ENCODE measurements at places on chromosomes 16 and 17.

GRCh38 chr17:78689029-78689428 is 93.0 kb downstream of the CYTH1 start:
- DNase-seq = no peak

DNA sequence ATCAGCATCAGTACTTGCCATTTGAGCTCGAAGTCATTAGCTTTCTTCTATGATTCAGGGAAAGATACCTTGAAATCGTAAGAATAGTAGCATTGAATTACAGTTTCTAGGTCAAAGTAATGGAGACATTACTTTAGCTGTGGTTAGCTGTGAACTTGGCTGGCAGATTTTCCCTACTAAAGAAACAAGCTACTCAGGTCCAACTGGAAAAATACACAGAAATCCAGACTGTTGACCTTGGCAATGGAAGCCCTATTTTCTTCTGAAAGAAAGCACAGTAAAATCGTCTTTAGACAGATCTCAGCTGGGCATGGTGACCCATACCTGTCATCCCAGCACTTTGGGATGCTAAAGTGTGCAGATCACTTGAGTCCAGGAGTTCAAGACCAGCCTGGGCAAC is 13.4 kb upstream of the DNAJA2 start:
- DNase-seq = no peak

DNA sequence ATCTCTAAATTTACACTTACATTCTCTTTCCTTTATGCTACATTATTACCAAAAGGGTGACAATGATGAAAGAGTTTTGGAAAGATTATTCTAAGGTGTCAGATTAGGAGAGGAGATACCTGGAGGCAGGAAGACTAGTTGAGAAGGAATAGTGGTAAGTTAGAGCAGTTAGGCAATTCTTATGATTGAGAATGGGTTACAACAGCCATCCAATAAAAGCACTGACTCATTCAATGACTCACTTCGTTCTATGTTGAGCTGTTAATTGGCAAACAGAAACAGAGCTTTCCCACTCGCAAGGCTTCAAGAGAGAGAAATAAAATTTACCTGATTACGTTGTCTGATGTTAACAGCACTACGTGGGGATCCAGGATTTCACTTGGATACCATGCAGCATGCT is 5.8 kb downstream of the NUP88 start:
- no peak for DNase-seq

- no peak for DNase-seq
Measured at GRCh38 chr17:2150806-2151205, 95.9 kb downstream of the HIC1 start.

- DNase-seq = peak; percentile 75
Measured at GRCh38 chr17:45316434-45317110, at the start of gene MAP3K14. Gene MAP3K14, minus strand, starts transcription at chr17:45317020. Its CDS starts 26,275 bp downstream, at chr17:45290745.

GRCh38 chr16:56932721-56933619 is 1.0 kb downstream of the HERPUD1 start:
- DNase-seq = peak; percentile 85

GRCh38 chr17:76076146-76076764 is 1.7 kb downstream of the GALR2 start:
- no peak for DNase-seq

- DNase-seq = no peak
Measured at GRCh38 chr17:1298606-1299005, 19.1 kb downstream of the TRARG1 start.

GRCh38 chr17:38921756-38922411 is 3.5 kb upstream of the LASP1NB start:
- no peak for DNase-seq

DNA sequence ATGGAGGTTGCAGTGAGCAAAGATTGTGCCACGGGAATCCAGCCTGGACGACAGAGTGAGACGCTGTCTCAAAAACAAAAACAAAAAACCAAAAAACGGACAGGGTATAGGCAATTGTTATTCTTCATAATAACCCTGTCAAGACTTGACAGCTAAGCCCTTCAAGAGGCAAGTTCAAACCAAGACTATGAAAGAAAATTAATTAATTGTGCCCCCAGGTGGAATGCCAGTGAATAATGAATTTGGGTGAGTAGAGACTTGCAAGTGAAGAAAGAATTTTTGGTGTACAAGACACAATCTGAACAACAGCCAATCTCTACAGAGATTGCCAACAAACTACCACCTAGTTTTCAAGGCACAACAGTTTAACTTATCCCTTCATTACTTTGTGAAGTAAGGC is 6.3 kb downstream of the RFWD3 start:
- DNase-seq = no peak

DNA sequence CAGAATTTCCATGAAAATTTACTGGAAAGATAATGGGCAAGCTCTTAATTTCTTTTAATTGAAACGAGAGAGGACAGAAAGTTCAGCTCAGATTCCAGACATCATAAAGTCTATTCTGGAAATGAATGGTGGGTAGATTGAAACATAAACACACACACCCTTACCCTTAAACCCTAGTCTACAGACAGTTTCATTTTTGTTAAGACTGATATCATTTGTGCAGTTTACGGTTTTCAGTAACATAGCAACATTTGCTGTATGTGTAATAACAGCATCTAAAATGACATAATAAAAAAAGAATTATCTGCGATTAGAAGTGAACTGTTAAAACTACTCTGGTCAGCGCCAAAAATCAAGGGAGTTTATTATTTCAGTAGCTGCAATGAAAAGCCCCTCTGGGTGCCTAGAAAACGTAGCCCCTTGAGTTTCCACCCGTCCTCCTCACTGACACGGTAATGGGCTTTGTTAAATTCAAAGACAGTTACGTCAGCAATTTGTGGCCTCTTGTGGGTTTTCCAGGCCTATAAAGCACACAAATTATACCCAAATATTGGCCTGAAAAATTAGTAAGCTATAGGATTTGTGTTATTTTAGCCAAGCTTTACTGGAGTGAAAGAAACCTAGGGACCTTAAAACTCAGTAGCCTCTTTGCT is 520.6 kb upstream of the SOX9 start:
- no peak for DNase-seq

DNA sequence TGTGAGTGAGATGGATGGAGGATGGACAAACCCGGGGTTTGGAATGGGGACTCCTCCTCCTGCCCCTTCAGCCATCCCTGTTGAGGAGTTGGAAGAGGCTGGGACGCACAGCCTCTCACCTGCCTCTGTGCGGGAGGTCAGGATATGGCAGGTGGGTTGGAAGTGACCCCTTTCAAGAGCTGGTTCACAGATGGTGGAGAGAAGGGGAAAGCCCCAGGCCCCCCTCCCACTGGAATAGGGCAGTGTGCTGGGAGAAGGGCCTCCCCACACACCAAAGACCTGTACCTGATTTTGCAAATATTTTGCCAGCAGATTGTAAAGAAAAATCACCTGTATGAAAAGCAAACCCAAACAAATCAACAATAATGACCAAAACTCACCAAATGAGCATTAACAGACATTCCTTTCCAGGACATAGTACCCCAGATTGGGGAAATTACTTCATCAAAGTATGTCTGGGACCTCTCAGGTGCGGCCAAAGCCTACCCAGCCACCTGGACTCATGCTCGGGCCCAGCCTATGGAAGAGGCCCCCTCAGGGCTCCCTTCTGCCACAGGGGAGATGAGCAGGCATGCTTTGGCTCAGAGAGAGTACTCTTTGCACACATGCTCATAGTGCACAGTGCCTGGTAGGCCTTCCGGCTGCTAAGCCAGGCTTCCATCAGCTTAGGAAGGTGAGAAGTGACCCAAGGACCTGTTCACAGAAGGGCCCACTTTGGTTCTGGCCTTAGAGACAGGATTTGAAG is 7.8 kb downstream of the SLC47A2 start:
- DNase-seq = no peak

- DNase-seq = no peak
Measured at GRCh38 chr16:11572301-11572995, 14.3 kb downstream of the LITAF start.

GRCh38 chr17:6075050-6075449 is 4.9 kb downstream of the WSCD1 start:
- no peak for DNase-seq

DNA sequence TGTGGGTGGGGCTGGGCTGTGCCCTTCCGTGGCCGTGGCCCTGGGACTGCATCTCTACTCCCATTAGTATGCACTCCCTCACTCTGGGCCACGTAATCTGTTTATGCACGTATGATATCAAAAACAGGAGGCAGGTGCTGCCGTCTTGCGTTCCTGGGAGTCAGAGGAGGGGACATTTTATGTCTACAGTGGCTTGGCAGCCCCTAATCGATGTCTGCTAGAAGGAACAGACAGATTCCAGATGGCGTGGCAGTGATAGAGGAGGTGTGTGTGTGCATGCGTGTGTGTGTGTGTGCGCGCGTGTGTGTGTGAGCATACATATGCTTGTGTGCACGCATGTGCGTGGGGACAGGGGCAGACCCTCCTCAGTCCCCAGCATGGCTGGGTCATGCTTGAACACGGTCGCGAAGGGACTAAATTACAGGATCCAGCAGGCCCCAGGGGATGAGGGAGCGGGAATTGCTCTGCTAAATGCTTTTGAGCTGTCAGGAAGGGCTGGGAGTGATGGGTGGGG is 44.7 kb downstream of the SREBF1 start:
- DNase-seq = no peak

DNA sequence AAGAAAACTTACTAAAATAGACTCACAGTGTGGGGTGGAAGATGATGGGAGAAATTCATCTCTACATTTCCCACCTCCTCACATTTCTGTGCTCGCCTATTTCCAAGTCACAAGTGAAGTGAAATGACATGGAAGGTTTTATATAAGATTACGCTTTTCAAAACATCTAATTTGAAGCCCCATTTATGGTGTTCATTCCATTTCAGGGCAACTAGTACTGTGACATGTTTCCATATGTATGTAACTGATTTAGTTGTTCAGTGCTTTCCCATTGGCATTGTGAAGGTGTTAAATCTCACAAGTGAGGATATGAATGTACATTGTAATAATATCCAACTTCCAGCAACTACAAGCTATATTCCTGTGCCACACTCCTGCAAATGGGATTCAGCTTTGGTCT is 1174.8 kb downstream of the CDH11 start:
- DNase-seq = no peak

DNA sequence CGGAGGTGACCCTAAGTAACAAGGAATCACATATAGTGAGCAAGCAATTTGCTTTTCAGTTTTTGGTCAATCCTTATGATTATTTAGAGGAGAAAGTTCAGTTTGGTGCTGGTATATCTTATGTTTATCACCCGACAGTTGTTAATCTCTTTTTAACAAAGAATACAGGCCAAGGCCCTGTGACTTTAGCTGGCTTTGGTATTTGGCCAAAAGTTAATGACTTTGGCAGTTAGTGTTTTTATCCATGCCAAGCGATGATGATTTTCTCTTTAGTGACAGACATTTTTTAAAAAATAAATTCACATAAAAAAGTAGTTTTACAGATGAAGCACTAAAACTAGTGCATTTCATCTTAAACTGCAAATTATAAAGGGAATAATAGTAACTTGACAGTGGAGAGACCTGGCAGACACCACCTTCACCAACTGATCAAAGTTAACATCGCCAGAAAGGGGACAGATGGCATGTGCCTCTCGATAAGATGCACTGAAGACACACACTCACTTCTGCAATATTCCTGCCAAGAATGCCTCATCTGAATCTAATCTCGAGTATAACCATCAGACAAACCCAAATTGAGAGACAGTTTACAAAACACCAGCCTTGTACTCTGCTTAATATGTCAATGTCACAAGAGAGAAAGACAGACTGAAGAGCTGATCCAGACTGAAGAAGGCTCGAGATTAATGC is 6.9 kb downstream of the DEXI start:
- DNase-seq = no peak

DNA sequence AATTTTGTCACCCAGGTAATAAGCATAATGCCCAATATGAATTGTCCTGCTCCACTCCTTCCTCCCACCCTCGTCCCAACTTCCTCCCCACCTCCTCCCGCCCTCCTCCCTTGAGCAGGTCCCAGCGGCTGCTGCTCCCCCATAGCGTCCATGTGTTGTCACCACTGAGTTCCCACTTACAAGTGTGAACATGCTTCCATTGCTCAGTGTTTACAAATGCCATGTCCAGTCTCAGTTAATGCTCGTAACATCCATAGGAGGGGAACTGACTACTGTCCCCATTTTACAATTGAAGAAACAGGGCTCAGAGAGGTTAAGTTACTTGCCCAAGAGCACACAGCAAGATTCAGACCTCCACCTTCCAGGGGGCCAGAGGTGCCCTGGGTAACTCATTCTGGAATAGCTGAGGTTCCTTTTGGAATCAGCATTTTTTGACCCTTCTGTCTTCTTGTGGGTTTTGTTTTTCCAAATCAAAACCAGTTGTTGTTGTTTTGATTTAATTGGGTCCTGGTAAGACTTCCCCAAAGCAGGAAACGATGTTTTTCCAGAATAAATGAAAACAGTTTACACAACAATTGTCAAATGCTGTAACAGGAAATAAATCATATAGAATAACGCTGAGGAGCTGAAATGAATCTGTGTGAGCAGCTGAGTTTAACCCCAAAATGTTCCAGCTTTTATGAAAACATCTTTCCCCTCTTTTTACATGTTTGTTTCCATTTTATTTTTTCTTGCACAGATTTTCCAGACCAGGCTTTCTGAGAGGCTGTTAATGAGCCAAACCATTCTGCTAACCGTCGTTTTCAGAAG is 73.9 kb downstream of the ZDHHC7 start:
- no peak for DNase-seq

- no peak for DNase-seq
Measured at GRCh38 chr17:60388742-60389141, 3.2 kb downstream of the USP32 start.

DNA sequence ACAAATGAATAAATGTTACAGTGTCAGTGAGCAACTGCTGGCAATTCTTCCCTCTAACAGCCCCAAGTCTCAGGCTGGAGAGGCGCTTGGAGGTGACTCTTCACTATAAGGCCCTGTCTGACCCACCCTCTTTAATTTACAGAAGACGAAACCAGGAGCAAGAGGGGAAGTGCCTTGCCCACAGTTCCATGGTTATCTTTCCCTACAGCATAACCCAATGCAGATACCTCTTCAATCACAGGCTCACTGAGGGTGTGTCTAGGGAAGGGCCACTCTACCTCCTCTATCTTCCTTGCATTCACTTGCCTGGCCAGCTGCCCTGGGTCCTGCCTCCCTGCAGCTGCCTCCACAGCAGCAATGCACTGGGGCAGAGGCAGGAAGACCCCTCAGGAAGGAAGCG is 9.6 kb upstream of the N4BP1 start:
- DNase-seq = no peak

DNA sequence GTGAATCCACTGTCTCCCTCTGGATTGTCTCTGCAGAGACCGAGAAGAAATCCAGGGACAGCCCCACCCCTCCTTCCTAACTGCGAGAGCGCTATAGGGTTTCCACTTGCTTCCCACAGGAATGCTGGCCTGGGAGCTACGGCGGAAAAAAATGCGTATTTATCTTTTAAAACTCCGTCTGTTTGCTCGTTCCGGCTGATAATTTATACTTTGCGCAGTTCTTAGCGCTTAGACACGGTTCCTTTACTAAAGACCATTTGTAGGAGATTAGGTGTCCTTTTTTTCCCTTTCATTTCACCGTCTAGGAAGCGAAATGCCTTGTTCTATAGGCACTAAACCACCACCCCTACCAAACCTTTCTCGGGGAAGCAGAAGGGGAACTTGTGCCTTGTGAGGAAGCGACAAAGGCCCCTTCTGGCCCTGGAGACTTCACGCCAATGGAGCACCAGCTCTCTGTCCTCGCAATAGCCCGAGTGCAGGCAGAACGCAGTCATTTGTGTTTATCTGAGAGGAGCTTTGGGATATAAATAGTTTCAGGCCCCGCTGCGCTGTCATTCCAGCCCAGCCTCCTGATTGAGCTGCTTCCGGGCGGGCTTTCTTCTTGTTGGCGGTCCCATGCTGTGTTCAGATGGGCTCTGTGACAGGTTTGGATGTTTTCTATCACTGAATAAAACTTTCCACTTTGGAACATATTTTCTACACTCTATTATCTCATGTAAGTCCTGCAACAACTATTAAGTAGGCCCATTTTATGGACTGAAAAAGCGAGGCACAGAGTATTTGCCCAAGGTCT is 791 bp upstream of the SUPT4H1 start:
- DNase-seq = peak; percentile 41
